H1 (cell line): ENCODE measurements at places on chromosomes 12 and 14. TPM values are rescaled to one million over a fixed set of nuclear protein-coding genes. Genes with fewer than 3 reads are reported as not detected.

DNA sequence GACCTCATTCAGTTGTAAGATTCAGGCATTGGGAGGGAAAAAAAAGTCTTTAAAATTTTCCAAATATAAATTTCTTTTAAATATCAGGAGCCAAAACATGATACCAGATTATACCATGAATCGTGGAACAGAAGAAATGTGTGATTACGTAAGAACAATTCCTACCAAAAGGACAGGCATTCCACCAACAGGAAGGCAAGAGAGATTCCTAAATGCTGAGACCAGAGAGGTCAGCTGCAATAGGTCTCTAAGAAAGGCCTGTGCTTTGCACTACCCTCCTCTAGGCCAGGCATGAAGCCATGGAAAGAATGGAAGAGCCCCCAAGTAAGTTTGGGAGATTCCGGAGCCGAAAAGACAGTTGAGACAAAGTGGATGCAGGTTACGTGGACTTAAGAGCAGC, 83.7 kb downstream of the PTGER2 start:
- no peak for DNase-seq

DNA sequence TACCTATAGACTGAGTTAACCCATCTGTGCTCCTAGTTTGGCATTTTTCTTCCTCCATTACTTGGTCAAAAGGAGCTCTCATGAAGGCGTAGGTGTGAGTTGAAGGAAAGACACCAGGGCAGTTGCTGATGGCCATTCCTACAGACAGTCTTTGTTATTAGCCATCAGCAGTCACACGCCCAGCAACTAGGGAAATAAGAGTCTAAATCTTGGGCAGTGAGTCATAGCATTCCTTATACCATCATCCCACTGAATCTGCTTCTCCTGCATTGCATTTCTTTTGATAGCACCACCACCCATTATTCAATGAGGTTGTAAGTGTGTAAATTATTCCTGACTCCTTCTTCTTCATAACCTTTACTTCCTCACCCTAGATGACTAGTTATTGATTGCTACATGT, 150.9 kb upstream of the IGF1 start:
- DNase-seq, result no peak

- DNase-seq, result no peak
These were observed 23.8 kb downstream of the ZNF891 start for GRCh38 chr12:133106253-133106652.

Gene MIP
- 0.19 TPM in 1 of 2 replicates, not detected in the other for total RNA-seq

GRCh38 chr14:50875359-50876070, 3.7 kb downstream of the ABHD12B start:
- DNase-seq, result no peak

Gene GPR135
- 0.73 and 1.1 TPM in 2 replicates for total RNA-seq

GRCh38 chr14:102154821-102155549, 15.3 kb downstream of the WDR20 start:
- DNase-seq, result no peak

GRCh38 chr14:37969511-37969979, 238.2 kb upstream of the SSTR1 start:
- DNase-seq, result no peak

DNA sequence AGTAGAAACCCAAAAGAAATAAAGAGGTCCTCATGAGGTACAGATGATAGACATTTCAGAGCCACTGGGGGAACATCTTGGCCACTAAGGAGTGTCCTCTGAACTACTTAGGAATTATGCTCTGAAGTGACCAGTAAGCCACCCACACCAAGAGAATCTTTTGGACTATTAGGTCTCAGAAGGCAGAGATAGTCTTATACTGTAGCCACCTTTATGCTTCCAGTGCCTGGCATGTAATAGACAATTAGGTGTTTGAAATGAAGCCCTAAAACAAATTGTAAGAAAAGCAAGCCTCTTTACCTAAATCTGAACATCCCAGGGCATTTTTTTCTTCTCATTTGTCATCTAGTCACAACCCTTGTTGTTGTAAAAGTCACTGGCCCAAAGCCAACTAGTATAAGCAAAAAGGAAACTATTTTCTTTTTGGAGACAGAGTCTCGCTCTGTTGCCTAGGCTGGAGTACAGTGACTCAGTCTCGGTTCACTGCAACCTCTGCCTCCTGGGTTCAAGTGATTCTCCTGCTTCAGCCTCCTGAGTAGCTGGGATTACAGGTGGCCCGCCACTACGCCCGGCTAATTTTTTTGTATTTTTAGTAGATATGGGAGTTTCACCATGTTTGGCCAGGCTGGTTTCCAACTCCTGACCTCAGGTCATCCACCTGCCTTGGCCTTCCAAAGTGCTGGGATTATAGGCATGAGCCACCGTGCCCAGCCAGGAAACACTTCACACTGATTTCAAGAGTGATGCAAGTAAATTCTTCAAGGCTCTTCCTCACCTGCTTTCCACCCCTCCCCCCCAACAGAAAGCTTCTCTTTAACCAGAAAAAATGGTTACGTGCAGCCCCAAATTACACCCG, 11.1 kb downstream of the PLEKHA5 start:
- DNase-seq, result no peak
